Psoas muscle (tissue), 8 donors: ENCODE measurements at places on chromosomes 1 and 21. TPM values are rescaled to one million over a fixed set of nuclear protein-coding genes. Genes with fewer than 3 reads are reported as not detected.

DNA sequence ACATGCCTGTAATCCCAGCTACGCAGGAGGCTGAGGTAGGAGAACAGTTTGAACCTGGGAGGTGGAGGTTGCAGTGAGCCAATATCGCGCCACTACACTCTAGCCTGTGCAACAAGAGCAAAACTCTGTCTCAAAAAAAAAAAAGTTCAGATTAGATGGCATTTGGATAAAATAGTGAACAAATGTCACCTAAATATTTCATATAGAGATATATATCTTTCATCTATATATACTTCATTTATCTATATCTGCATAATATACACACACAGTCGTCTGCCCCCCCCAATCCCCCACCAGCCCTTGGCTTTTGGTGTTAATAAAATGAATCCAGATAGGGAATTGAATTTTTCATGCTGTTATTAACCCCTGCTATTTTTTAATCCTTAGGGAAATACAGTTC is 5.0 kb downstream of the PPP1R15B start:
- no peak for DNase-seq

DNA sequence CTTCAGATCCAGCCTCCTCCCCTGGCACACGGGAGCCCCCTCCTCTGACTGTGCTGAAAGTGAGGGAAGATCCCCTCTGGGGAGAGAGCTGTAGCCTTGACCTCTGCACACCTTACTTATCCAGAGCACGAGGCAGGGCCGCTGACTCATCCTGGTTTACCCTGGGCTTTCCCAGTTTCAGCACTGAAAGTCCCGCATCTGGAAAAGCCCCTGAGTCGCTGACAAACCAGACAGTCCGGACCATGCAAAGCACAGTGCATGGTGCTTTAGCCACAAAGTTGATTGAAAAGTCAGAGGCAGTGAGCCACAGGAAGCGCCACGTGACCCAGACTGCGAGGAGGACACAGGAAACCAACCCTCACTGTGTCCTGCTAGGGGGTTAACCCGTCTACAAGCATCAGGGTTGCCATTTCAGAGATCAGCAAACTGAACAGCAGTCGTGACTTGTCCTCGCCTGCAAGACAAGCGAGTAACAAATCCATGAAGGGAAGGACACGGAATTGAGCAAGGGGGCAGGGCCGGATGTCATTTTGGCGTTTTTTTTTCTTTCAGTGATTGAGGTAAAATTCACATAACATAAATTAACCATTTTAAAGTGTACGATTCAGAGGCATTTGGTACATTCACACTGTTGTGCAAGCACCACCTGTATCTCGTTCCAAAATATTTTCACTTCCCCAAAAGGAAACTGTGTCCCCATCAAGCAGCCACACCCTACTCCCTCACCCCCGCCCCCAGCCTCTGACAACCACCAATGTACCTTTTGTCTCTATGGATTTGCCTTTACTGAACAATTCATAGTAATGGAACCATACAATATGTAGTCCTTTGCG is 19.9 kb upstream of the IFNGR2 start:
- DNase-seq = peak; percentile 65

DNA sequence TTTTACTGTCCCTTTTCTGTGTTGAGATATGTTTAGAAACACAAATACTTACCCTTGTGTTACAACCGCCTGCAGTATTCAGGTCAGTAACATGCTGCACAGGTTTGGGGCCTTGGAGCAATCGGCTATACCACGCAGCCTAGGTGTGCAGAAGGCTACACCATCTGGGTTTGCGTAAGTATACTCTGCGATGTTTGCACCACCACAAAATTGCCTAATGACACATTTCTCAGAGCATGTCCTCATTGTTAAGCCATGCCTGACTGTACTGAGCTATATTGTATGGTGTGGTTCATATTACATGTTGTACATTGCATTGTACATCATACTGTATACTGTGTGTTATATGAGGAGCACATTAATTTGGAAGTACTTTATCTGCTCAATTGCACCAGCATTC is 247.4 kb downstream of the RHOU start:
- DNase-seq = no peak

DNA sequence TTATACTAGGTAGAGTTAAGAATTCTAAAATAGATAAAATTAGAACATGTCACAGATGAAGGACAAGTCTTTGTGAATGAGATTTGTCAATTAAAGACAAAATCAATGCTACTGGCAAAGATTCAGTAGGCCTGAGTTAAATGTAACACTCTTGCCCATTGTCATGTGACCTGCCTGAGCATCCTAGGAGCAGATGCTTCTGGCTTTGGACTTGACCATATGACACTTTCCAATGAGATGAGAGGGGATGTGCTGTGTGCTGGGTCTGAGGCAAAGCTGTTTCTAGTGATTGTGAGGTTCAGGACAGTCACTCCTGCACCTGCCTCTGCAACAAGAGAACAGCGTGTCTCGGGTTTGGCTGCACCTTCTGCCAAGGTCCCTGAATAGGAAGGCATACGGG is 144.9 kb downstream of the HIVEP3 start:
- DNase-seq = no peak

DNA sequence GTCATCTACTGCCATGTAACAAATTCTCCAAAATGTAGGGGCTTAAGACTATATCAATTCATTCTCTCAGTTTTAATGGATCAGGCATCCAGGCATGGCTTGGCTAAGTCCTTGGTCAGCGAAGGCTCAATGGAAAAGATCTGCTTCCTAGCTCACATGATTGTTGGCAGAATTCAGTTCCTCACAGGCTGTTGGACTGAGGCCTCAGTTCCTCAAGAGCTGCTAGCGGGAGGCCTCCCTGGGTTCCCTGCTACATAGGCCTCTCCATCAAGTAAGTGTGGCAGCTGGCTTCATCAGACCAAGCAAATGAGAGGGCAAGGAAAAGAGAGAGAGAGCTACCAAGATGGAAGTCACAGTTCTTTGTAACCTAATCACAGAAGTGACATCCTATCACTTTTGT is 19.6 kb upstream of the EYA3 start:
- DNase-seq = no peak

Gene INKA2
- 1.6 TPM for polyA plus RNA-seq

Gene B3GALT2
- polyA plus RNA-seq = 0.15 TPM

Gene NPL
- 2.2 TPM for polyA plus RNA-seq

Gene OR2T4
- not detected for polyA plus RNA-seq
